ENCODE measurements at places on chromosomes 13 and 19.

- DNase-seq = no peak
Observed at GRCh38 chr19:4090356-4091220, 23.9 kb upstream of the ZBTB7A start.

DNA sequence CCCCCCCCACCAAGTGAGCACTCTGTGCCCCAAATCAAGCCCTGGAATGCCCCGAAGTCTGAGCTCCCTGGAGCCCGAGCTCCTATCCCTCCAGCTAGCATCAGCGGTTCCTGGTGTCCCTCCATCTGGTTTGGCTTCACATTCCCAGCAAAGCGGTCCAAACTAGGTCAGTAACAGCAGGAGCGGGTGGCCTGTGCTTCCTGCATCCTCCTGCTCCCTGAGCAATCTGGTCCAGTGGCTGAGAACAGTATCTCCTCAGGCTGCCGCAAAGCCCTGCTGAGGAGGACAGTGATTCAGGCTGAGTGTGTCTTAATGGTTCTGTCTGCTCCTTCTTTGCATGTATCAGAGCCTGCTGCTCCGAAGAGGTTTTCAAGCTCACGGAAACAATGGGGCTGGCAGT is 25.9 kb downstream of the RASL11A start:
- no peak for DNase-seq

DNA sequence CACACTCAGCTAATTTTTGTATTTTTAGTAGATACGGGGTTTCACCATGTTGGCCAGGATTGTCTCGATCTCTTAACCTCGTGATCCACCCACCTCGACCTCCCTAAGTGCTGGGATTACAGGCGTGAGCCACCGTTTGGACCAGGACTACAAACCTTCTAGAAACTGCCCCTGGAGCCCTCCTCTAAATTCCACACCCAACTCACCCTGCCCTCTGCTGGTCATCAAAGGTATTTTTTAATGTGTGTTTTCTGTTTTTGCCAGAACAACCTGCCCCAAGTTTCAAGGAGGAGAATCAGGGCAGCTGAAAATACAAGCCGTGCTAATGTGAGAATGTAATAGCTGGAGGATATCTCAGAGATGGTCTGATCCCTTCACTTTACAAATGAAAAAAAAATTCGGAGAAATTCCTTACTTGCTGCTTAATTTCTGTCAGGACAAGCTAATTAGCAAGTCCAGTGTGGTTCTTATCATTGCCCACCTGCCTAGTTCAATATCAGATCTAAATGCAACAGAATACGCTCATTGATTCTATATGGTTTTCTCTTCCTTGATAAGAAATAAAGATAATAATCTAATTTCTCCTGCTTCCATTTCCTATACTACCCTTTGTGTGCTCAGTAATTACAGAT is 4.1 kb downstream of the ATP8A2 start:
- DNase-seq = no peak

GRCh38 chr19:50287331-50287730 is 41.8 kb downstream of the KCNC3 start:
- no peak for DNase-seq

GRCh38 chr13:50030315-50030714 is 15.1 kb downstream of the KCNRG start:
- no peak for DNase-seq

- no peak for DNase-seq
Observed at GRCh38 chr13:43268632-43269031, 245.2 kb downstream of the DNAJC15 start.

GRCh38 chr13:101868585-101869469 is 416.4 kb downstream of the ITGBL1 start:
- no peak for DNase-seq

DNA sequence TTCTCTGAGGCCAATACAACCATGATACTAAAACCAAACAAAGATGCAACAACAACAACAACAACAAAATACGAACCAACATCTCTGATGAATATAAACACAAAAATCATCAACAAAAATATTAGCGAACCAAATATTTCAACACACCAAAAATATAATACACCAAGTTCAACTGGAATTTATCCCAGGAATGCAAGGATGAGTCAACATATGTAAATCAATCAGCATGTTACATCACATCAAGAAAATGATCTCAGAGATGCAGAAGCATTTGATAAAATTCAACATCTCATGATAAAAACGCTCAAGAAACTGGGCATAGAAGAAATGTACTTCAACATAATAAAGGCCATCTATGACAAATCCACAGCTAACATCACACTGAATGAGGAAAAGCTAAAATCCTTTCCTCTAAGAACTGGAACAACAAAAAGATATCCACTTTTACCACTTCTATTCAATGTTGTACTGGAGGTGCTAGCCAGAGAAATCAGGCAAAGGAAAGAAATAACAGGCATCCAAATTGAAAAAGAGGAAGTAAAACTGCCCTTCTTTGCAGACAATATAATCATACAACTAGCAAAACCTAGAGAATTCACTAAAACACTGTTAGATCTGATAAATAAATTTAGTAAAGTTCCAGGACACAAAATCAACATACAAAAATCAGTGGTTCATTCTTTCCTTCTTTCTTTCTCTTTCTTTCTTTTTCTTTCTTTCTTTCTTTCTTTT is 2448.7 kb upstream of the PCDH20 start:
- no peak for DNase-seq

DNA sequence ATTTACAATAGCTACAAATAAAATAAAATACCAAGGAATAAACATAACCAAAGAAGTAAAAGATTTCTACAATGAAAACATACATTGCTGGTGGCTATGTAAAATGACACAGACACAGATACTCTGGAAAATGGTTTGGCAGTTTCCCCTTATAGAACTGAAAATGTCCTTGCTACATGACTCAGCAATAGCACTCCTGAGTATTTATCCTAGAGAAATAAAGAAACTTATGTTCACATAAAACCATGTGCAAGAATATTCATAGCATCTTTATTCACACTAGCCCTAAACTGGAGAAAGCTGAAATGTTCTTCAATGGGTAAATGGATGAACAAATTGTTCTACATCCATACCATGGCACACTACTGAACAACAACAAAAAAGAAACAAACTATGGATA is 100.2 kb upstream of the RFC3 start:
- DNase-seq = no peak

DNA sequence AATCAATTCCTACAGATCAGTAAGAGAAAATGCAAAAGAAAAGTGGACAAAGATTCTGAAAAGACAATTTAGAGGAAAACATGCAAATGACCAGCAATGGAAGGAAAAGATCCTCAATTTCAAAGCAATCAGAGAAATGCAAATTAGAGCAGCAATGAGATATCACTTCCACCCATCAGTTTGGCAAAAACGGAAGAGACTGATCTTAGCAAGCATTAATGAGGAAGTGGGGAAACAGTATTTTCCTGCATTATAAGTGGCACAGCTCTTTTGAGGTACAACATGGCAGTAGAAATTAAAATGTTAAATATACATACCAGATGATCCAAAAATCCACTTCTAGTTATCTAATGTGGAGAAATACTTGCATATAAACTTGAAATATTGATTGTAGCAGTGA is 69.1 kb upstream of the SLC7A1 start:
- no peak for DNase-seq

DNA sequence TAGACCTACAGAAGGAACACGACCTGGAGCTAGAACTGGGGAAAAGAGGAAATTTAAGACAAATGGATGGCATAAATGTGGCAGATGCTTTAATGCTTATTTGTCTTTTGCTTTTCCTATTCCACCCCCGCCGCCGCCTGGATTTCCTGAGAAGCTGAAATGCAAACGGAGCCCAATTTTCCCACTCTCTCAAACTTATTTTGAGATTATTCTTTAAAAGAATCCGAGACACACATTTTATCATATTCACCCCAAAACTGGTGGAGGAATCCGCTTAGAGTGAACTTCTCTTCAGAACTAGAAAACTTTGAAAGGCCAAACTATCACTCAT is 5.8 kb downstream of the POU4F1 start:
- no peak for DNase-seq

GRCh38 chr19:41886761-41887710 is 4.1 kb downstream of the ARHGEF1 start:
- DNase-seq = no peak

DNA sequence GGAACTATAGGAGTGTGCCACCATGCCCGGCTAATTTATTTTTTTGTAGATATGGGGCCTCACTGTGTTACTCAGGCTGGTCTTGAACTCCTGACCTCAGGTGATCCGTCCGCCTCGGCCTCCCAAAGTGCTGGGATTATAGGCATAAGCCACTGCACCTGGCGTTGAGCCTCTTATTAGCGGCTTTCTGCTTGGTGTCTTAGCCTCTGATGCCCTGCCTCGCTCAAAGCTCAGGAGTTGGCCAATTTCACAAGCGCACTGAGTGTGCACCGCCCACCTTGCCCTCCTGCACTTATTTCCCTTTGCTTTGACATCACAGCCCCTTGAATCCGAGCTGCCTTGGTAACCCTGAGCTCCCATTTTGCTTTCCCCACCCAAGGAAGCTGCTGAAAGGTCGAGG is 10.1 kb downstream of the YIPF2 start:
- DNase-seq = no peak

DNA sequence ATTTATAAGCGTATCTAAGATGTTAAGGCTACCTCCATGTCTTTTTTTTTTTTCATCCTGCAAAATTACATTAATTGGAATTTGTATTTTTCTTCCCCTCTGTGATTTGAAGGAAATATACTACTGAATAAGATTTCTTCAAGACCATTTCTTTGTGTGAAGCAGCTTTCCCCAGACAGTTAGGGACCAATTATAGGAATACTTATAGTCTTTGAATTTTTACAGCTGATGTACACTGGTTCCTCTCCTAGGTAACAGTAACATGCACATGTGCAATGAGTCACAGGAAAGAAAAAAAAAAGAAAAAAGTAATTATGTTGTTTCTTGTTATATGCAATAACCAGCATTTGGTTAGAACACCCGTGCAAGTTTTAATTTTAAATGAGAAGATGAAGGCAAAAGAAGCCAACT is 82.0 kb downstream of the PCDH9 start:
- DNase-seq = no peak

DNA sequence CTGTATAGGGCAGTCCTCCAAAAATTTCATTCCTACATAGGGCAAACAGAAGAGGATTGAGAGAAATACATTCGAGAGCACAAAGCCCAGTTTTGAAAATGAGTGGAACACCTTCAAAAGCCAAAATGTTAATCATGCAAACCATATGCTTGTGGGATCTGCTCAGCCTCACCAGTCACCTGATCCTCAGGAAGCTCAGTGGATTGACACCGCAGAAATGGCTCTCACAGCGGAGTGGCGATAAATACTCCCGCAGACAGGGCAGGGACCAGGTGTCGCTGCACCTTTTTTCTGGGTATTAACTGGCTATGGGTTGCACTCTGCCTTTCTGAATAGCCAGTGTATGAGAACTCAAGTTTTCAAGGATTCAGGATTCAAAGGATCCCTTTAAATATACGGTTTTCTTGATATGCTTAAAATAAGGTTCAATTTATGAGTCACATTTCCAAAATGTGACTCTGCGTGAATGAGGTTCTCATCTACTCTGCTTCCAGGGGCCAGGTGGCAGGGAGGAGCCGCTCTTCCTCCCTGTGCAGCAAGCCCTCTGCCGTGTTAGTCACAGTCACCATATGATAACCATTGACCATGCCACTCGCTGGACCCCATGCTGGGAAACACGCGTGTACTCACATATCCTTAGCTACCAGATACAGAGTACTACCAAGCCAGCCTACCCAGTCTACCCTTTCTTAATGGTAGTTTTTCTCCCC is 18.3 kb upstream of the DHRS12 start:
- DNase-seq = no peak

DNA sequence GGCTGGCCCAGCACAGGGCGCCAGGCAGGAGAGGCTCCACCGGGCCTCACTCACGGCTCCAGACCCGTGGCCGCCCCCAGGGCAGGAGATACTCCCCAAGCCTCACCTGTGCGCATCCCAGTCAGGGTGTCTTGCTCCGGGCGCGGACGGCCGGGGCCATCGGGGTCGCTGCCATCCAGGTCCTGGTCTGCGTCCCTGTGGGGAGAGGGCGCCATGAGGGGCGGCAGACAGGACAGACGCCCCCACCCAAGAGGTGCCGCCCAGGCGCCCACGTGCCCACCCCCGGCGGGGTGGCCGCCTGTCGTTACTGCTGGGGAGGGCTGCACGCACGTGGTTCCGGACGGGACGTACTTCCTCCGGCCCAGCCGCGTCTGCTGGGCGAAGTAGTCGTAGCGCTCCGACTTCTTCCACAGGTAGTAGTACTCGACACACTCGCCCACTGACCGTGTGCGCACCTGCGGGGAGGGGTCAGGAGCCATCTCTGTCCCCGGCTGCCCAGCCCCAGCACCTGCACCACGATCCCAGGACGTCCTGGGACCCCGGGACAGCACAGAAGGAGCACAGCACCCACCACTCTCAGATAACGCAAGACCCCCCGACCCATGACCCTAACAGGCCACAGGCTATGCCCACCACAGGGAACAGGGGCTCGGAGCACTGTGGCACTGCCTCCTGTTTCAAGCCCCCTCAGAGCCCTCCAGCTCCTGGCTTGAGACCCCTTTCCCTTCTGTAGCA is 17.4 kb upstream of the PLPP2 start:
- DNase-seq = no peak

DNA sequence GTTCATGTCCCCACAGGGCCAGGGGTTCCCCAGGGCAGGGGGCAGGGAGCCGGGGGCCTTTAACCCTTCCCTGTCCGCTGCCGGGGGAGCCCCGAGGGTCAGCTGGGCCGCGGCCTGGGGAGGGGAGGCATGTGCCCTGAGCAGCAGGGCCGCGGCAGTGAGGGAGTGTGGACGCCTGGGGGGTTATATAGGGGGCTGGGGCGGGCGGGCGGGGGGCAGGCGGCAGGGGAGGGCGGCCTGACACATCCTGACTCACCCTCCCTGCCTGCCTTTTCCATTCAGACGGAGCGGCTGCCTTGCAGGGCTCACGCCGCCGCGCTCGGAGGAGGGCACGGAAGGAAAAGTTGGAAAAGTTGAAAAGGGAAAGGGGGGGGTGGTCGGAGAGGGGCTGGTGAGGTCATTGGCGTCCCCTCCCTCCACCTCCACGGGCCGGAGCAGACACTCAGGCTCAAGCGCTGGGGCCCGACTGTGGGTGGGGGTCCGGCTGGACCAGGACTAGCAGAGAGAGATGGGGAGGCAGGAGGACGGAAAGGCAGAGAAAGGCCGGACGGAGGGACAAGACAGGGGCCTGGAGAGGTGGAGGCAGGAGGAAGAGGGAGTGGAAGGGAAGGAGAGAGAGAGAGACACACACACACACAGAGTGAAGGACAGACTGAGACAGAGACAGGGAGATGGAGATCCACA is at the start of gene IL11:
Gene IL11, minus strand, starts transcription at position 159 of the 684 bp plus-strand sequence. Its CDS starts 153 bp downstream, at position 6.
- DNase-seq = no peak

DNA sequence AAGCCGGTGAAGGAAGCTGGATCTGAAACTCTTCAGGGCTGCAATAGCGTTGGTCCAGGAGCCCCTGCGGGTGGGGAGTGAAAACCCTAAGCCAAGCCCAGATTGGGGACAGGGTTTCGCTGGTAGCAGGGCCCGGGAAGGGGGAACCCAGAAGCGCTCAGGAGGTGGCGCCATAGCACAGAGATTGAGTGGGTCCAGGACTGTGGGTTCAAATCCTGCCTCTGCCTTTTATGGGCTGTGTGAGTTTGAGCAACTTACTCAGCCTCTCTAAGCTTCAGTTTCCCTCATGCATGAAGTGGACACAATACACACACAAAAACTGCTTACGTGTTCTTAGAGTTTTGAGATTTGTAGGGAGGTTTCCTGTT is 8.3 kb upstream of the SYCN start:
- no peak for DNase-seq

All from cortex of kidney (tissue), 1 donor.